ENCODE measurements at places on chromosomes 2 and 18.

- DNase-seq = no peak
Observed at GRCh38 chr18:54822872-54823845, 5.1 kb upstream of the RAB27B start.

DNA sequence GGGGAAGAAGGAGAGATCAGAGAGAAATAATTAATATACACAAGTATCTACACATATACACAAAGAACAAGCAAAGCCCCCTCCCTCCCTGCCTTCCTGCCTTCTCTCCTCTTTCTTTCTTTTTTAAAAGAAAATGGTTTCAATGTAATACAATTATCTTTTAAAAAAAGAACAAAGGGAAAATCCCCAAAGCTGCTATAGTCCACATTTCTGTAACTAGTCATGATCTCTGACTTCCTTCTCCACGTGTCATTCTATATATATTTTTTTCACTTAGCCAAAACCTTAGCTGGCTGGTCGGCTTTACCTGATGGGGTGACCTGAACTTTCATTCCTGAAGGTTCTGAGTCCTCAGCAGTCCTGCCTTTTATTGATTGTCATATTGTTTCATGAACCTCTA is 44.3 kb downstream of the MAP3K20 start:
- no peak for DNase-seq

DNA sequence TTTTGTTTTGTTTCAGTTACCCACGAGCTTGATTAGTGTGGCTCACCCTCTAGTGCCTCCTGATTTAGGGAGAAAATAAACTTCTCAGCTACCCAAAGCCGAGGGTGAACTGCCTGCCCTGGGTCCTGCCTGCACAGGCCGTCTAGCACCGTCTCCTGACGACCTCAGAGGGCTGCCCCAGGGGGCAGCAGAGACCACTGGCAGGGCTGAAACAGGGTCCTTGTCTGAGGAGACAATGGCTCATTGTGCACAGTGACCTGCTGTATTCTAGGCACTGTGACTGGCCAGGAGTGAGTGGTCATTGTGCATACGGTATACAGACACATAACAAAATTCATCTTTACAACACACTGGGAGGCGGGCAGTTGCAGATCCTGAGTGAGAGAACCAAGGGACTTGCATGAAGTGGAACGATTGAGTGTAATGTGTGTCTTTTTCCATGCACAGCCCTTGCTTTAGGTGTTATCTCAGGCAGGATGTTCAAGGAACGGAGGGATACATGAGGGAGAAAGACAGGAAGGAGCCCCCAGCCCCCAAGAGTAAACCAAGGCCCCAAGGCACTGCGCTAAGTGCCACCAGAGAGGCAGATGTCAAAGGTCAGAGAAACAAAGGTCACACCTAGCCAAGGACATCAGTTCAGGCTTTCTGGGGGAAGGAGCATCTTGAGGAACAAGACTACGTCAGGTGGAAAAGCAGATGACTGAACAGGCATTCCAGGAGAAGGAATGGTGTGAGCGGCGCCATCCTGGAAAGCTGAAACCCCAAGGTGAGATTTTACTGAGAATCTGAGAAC is 421.3 kb downstream of the LPIN1 start:
- DNase-seq = no peak

- no peak for DNase-seq
Observed at GRCh38 chr2:163771596-163771995, 35.8 kb upstream of the FIGN start.

DNA sequence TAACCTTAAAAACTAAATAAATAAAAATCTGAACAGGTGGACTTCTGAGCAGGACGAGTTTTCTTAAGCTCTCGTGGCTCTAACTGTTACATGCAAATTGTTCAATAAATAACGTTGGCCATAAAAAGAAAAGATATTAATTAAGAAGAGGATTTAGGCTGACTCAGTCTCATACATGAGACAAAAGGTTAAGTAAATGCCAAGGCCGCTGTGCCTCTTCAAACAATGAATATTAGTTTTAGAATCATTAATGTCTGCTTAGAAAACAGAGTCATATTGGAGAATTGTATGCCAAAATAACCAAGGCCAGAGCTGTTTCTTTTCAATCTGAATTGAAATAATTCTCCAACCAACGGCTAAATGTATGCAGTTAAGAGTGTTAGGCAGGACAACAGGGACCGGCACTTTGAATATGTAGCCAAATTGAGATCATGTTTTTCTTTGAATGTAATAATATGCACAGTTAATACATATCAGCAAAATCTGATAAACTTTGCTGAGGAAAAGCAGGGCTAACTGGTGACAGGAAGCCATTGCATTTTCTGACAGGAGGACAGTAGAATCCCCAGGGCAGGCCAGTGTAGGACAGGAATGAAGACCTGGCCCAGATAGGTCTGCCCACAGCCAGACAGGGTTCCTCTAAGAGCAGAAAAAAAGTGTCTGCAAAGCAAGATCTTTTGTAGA is 1041.4 kb upstream of the FANCL start:
- DNase-seq = no peak

GRCh38 chr2:50006327-50006726 is 852.0 kb upstream of the FSHR start:
- DNase-seq = no peak

GRCh38 chr2:164314148-164314547 is 307.1 kb downstream of the GRB14 start:
- DNase-seq = no peak

- no peak for DNase-seq
Observed at GRCh38 chr2:233422649-233423551, 68.6 kb downstream of the DGKD start.

DNA sequence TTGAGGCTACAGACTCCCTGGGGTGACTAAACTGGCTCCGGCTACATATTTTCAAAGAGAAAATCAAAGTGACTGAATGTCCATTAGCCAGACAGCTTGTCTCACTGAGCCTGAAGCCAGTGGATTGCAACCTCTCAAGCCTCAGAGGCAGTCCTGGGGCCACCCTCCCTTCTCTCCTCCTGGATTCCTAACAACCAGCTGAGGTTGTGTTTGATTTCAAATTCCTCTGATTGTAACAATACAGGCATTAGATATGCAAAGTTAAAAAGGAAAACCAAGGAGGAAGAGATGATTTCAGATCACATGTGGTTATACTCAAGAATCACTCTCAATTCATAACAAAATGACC is 101.0 kb upstream of the LMAN1 start:
- DNase-seq = no peak

DNA sequence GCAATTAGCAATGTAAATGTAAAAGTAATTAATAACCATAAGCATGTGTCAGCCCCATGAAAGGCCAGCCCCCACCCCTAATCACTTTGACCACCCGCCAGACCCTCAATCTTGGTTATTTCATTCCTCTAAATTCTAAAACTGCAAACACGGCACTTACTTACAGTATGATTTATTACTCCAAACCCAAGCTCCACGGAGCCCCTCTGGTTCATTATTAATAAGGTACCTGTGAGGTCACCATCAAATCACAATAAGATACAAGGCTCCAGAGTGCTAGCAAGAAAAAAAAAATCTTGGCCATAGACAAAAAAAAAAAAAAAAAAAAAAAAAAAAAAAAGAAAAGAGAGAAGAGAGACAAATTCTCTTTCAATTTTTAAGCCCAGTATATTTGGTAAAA is 879.5 kb downstream of the TDRD15 start:
- no peak for DNase-seq

GRCh38 chr2:8252997-8253694 is 428.7 kb upstream of the ID2 start:
- no peak for DNase-seq

DNA sequence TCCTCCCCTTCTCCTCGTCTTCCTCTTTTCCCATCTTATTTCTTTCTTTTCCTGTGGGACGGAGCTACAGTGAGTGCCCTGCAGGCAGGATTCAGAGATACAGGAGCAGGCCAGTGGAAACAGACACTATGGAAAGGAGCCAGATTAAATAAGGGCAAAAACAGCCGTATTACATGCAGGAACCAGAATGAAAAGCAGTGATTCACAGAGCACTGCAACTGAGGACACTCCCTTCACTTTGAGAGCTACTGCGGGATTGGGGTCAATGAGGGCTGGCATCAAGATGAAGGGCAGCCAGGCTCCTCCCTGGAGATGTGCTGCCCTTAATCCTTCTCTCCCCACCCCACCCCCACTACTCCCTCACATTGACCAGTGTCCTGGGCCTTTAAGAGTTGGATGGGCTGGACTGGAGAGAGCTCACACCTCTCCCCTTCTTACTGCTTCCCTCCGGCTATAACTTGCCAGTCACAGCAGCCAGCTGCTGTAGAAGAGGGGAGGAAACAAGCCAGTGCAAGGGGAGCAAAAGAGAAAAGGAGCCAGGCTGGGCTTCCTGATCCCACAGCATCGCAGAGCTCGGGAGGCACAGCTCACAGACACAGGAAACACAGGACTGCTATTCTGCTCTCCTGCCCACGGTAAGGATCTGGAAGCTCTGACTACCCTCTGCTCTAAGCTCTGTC is at the start of gene PLCD4:
PLCD4 (plus strand) TSS at position 464 of the 680 bp plus-strand sequence. CDS start 7,841 bp downstream, outside the sequence.
- DNase-seq = no peak

DNA sequence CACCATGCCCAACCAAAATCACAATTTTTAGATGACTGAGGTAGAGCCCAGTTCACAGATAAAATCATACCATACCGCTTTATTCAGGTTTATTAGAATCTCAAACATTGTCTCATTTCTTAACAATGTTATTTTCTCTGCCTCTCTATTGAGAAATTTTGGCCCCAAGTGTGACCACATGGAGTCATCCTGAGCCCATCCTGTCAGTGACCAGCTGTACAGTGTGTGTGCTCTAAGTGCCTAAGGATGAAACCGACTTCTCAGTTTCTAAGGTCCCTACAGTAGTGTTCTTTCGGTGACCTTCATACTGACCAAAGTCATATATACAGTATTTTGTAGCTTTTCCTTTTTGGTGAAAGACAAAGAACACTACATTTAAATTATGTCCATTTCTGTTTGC is 123.7 kb upstream of the MSTN start:
- DNase-seq = no peak

DNA sequence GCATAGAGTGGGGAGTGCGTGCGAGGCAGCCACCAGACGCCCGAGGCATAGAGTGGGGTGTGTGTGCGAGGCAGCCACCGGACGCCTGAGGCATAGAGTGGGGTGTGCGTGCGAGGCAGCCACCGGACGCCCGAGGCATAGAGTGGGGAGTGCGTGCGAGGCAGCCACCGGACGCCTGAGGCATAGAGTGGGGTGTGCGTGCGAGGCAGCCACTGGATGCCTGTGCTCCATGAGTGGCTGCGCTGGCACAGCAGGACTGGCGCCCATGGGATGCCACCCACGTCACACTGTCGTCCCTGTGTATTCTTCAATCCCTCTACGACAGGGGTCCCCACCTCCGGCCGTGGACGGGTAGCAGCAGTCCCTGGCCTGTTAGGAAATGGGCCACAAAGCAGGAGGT is 221.9 kb downstream of the HDAC4 start:
- DNase-seq = no peak

GRCh38 chr2:173708806-173709205 is 256.4 kb downstream of the SP3 start:
- no peak for DNase-seq

DNA sequence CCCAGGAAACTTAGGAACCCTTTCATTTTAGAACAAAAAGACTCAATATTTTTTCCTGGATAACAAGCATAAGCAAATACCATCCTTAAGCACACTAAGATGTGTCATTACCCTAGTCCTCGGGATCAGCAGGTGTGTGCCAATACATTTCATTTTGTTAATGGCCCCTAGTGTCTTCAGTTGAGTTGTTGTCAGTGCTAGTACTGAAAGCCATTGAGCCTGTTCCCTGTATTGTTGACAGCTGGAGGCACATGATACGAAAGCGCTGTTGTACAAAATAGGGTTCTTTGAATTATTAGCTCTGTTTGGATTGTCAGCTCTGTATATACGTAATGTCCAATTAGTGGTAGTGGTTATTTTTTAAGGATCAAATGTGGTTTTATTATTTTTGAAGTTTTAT is 29.5 kb downstream of the VAPA start:
- no peak for DNase-seq

GRCh38 chr2:216430811-216431530 is 18.7 kb downstream of the SMARCAL1 start:
- no peak for DNase-seq

- DNase-seq = no peak
Observed at GRCh38 chr2:128726236-128726635, 407.6 kb upstream of the HS6ST1 start.

GRCh38 chr2:107466984-107467773 is 359.5 kb upstream of the RGPD4 start:
- DNase-seq = no peak

GRCh38 chr2:69535817-69536241 is 98.6 kb upstream of the NFU1 start:
- no peak for DNase-seq

DNA sequence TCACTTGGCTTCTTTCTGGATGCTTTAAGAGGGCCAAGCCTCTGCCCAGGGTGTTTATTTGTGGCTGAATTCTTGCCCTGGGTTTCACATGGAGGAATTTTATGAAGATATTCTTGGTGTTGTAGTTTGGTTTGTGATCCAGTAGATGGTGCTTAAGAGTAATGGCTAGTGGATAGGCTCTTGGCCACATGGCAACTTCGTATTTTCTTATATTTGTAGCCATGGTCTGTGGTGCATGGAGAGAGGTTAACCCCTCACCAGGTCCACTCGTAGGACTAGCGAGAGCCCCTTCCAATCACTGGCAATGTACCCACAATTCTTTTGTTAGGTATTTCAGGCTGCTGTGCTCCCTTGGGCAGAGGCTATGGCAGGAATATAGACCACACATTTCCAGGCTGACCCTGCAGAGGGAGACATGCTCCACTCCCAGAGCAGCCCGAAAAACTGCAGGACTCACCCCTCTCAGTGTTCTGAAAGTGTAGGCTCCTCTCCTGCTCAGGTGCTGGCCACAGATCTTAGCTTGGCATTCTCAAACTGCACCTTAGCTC is 582.1 kb upstream of the SETBP1 start:
- no peak for DNase-seq

DNA sequence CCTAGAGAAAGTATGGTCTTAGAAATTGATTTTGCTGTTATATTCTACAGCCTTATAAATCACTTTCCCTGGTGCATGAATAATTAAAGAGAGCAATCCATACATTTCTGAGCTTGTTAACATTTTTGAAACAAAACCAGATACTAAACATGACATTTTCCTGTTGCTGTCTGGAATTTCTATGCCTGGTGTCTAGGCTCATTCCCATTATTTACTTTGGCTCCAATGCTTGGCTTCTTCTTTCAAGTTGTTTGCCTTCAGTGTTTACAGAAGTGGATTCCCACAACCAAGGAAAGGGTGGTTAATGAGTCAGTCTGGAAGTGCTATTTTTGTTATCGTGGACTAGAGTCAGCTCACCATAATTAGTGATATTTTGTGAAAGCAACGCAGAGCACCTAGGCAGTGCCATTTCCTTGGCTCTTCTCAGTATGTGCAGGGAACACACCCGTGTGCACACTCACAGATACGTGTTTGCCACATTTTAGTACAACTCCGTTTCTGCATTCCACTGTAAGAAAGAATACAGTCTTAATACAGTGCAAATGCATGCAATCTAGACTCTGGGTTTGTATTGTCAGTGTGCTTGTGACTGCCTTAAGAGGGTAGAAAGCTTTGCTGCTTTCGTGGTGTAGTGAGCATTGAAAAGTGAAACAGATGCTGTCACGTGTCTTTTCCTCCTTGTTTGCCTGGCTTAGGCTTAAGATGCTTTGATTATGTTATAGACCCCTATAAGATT is 185.0 kb upstream of the RASGRP3 start:
- no peak for DNase-seq

GRCh38 chr2:210442878-210443277 is 33.7 kb downstream of the LANCL1 start:
- no peak for DNase-seq
